ENCODE measurements at places on chromosomes 11 and 22.

GRCh38 chr11:94539420-94539819 is 4.3 kb upstream of the FUT4 start:
- DNase-seq: no peak

- no peak for DNase-seq
These were observed 1.6 kb upstream of the PHLDA2 start for GRCh38 chr11:2930704-2931419.

GRCh38 chr11:109071712-109072524 is 350.1 kb upstream of the C11orf87 start:
- no peak for DNase-seq

- no peak for DNase-seq
These were observed 802.5 kb downstream of the DLG2 start for GRCh38 chr11:84824624-84825023.

DNA sequence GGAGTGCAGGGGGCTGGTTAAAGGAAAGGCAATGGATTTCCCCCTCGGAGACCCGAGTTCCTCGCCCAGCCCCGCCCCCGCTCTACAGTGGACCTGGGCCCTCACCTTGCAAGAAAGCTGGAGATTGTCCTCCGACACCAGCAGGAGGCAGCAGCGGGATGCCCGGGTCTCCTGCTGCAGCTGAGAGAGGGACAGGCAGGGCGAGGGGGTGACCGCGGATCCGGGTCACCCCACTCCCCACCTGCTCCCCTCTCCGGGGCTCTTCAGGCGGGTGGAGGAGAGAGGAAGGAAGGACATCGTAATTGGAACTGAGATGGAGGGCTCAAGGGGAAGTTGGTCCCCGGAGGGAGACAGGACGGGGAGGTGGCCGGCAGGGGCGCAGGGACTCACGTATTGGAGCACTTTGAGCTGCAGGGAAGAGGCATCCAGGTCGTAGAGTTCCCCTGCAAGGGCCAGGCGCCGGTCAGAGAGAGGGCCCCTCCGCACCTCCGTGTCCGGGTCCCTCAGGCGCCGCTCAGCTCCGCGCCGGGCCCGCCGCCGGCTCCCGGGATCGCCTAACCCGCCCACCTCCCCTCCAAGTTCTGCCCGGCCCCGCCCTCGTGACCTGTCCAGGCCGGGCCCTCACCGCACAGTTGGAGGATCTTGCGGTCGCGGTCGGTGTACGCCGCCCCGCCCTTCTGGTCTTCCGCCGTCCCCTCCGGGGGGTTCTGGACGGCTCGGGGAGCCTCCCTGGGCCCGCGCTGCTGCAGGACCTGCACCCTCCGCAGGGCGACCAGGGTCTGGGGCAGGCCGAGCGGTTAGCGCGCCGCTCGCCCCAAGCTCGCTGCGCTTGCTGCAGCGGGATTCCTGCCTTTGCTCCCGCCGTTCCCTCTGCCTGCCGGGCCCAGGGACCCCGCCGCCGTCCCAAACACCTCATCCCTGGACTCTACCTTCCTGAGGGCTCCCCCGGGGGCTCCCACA is 84.1 kb downstream of the PDE2A start:
- no peak for DNase-seq

- DNase-seq: peak; percentile 75
These were observed 2.1 kb upstream of the CPT1A start for GRCh38 chr11:68843703-68844312.

DNA sequence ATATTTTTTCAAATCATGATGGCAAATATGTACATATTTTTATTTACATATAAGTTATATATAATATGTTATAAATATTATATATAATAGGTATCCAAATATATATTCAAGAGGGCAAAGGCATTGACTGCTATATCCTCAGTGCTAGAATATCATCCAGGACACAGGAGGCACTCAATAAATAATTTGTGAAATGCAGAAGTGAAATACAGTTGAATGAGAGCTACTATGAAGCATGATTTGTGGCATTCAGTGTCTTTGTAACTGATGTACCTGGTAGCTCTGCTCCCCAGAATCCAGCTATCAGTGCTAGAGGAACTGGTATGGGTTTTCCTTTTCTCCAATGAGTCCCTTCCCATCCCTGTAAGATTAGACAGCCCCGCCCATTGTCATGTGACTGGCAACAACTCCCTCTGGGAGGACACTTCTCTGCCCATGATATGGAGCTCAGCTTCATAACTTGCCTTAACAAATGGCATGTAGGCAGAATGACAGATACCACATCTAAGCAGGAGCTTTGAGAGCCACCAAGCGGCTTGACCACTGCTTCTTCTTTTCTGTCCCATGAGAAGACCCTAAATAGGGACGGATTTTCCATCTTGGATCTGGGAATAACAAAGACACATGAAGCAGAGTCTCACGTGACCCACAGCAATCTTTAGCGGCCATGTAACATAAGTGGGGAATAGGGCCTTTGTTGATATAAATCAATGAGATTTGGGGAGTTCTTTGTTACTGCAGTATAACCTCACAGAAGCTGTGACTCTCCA is 10.2 kb upstream of the CD82 start:
- no peak for DNase-seq

DNA sequence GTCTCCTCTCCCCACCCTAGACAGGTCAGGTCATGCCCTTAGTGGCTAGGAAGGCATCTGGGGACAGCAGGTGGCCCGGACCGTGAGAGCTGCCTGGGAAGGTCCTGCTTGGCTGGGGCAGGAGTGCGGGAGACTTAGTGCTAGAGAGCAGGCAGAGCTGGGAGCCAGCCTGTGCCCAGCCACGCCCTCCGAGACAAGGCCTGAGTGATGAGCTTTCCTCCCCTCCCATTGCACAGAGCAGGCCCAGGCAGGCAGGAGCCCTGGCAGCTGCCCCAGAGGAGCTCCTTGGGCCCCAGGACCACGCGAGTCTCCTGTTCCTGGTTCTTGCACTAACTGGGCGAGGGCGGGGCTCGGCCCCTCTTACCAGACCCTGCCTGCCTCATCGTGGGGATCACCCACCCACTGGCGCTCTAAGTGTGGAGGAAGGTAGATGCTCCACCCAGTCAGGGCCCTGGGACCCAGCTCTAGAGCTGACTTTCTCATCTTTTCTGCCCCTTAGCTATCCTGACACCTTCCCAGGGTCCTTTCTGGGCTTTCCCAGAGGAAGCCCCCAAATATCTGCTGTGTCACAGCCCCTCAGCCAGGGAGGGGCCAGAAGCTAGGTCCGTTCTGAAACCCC is 44.9 kb downstream of the MACROD1 start:
- no peak for DNase-seq

DNA sequence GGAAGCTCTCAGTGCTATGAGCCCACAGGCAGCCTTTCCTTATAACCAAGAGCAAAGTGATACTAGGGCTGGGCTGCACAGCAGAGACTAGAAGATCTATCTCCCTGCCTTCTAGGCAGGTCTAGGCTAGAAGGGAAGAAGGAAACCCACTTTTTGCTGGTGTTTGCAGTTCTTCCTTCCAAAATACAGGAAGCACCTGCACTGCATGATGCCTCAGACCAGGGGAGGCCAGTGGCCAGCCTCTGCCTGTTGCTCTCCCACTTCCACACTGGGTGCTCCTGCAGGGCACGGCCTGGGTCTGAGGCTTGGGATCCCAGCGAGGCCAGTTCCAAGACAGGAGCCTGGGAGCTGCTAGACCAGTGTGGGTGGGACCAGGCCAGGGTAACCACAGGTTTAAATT is 6.0 kb upstream of the UCP3 start:
- peak; percentile 38 for DNase-seq

DNA sequence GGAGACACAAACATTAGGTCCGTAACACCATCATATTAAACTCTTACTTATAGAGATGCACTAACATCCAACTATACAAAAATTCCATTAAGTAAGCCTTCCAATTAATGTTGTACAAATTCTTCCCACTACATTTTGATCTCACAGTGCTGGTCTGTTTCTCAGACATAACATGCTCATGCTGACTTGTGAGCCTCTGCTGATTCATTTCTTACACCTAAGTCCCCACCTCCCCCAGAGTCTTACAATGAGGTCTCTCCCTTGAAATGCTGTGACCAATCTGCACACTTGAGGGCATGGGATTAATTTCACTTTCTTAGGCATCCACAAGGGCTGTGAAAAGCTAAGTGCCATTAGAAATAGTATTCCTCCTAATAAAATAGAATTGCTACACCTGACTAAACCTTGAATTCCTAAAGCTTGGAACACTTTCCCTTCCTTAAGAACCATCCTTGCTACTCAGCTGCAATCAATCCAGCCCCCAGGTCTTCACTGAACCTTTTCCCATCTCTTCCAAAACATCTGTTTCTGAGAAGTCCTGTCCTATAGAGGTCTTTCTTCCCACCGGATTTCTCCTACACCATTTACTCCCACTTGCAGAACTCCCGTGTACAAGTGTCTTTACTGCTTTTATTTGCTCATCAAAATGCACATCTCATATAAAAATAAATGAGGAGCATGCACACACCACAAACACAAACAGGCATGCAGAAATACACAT is 2.0 kb downstream of the HBG1 start:
- no peak for DNase-seq

GRCh38 chr22:19688301-19689290 is 25.7 kb upstream of the SEPTIN5 start:
- no peak for DNase-seq

Data from GDM1 (cell line).